ENCODE measurements at places on chromosomes 1 and 21. TPM values are rescaled to one million over a fixed set of nuclear protein-coding genes. Genes with fewer than 3 reads are reported as not detected.

Gene ARMH1
- not detected for total RNA-seq

Gene KRTAP11-1
- total RNA-seq = not detected

Gene OVAAL
- total RNA-seq = not detected

Gene PRAMEF18
- not detected for total RNA-seq

Gene TFF2
- not detected for total RNA-seq

Gene EFNA3
- 22.3 TPM for total RNA-seq

Gene SPRR5
- not detected for total RNA-seq

Gene GLIS1
- total RNA-seq = 1.2 TPM

Gene RNU1-2
- 19,908 TPM for total RNA-seq

Gene TDRD10
- 4.9 TPM for total RNA-seq

Gene MCOLN3
- total RNA-seq = 5.6 TPM

Gene ADGRL2
- total RNA-seq = 68.0 TPM
